H9 (cell line): ENCODE measurements at places on chromosomes 16 and 17.

- peak; percentile 64 for DNase-seq
Observed at GRCh38 chr17:81666092-81666341, 388 bp downstream of the OXLD1 start.

GRCh38 chr16:11801481-11802021 is 4.5 kb upstream of the ZC3H7A start:
- no peak for DNase-seq

- DNase-seq = no peak
Observed at GRCh38 chr16:865026-865425, 64.5 kb upstream of the GNG13 start.

DNA sequence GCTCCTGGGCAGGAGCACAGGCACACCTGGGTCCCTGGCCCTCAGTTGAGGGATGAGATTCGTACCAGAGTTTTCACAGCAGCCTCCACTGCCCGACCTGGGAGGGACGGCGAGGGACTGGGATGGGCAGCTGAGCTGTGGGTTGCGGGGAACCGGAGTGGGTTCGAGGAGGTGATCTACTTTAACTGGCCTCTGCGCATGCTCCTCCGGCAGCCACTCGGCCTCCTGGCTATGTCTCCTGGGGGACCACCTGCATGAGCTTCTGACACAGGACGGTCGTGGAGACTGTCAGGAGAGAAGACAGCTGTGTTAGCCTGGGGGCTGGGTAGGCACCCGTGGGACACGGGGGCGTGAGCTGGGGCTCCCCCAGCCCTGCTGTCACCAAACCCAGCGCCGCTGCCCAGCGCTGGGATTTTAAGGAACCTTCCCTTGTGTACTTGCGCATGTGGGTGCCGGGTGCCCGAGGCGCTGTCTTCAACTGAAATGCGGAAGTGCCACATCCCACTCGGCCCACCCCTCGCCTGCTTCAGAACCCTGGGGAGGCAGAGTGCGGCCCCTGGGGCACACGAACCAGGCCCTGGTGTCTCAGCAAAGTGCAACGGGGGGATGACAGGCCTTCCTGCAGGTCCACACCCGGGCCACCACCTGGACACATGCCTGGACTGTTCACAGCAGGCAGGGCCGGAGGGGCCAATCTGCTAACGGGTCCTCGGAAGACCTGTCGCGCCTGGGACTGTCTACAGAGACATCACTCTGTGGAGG is 36.4 kb downstream of the SLC7A5 start:
- no peak for DNase-seq

DNA sequence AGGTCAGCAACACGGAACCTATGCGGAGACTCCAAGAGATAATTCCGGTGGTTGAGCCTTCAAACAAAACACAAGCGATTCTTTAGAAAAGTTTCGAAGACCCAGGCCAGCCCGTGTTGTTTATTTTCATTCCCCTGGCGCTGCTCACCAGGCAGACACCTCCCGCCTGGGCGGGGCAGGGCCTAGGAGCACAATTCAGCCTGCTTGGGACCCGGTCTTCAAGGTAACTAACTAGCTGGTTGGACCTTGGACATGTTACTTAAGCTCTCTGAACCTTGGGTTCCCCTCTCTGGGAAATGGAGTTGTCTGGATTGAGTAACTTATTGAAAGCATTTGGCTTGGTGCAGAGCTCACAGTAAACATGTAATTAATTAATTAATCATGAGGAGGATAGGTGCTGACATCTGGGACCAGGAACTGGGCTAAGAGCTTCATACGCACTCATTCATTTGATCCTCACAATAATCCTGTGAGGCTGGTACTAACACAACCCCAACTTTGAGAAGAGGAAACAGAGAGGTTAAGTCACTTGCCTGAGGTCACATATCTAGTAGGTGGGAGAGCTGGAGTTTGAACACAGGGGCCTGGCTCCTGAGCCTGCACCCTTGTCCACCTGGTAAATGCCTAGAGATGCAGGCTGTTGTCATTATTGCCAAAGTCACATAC is 125.3 kb upstream of the SMURF2 start:
- DNase-seq = no peak

DNA sequence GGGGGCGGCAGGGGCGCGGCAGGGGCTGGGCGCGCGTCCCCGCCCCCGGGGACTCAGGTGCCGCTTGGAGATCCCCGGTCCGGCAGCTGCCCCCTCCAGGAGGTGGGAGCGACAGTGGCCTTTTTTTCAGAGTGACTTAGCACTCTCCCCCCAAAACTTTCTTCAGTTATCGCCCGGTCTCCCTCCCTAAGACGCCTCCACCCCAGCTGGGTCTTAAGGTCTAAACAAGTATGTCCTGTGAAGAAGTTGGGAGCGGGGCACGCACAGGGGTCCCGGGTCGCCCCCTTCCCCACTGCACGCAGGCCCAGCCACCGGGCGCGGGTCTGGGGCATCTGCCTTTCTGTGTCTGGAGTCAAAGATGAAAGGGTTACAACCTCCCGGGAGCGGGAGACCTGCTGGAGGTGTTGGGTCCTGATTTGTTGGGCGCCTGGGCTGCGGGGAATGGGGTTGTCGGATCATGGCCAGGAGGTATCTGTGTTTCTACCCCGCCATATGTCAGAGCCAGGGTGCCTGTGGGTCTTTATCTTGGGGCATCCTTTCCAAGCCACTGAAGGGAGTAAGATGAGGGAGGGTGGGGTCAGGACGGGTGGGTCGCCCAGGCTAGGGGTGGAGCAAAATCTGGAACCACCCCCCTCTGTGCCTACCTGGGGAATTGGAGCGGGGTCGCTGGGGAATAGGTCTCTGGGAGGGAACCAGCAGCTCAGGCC is 757 bp downstream of the FMNL1 start:
- peak; percentile 68 for DNase-seq

DNA sequence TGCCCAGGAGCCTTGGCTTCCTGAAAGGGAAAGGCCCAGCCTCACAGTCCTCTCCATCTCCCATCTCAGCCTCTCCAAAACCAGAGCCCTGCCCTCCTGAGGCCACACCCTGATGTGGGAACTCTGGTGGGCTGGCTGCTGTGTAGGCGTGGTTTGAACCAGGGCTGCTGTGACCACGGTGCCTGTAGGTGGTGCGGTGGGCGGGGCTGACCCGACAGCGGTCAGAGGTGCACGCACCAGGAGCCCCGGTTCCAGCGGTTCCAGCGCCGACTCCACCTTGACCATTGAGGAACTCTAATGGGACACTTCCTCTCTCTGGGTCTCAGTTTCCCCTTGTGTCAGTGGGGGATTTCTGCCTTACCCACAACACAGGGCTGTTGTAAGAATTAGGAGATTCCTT is 2.4 kb downstream of the RAP1GAP2 start:
- DNase-seq = peak; percentile 94

DNA sequence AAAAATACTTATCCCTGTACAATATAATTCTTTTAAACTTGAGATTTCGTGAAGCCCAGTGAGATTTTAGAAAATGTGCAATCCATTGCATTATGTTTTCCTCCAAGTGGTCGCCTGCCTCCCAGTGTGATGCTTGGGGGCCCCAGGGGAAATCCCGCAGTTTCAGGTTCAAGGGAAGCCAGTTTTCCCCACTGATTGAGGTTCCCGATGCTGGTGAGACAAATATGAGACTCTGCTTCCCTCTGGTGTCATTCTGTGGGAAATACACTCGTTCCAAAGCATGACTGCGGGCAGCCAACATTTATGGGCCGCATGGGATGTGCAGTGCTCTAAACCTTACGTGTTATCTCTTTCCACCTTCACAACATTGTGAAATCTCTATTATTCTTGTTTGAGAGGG is 200.8 kb downstream of the PRKCB start:
- DNase-seq = peak; percentile 55

- DNase-seq = no peak
Observed at GRCh38 chr17:7513850-7514419, 29.8 kb downstream of the POLR2A start.

- no peak for DNase-seq
Observed at GRCh38 chr16:6122401-6122800, 1024.8 kb upstream of the EEF2KMT start.

DNA sequence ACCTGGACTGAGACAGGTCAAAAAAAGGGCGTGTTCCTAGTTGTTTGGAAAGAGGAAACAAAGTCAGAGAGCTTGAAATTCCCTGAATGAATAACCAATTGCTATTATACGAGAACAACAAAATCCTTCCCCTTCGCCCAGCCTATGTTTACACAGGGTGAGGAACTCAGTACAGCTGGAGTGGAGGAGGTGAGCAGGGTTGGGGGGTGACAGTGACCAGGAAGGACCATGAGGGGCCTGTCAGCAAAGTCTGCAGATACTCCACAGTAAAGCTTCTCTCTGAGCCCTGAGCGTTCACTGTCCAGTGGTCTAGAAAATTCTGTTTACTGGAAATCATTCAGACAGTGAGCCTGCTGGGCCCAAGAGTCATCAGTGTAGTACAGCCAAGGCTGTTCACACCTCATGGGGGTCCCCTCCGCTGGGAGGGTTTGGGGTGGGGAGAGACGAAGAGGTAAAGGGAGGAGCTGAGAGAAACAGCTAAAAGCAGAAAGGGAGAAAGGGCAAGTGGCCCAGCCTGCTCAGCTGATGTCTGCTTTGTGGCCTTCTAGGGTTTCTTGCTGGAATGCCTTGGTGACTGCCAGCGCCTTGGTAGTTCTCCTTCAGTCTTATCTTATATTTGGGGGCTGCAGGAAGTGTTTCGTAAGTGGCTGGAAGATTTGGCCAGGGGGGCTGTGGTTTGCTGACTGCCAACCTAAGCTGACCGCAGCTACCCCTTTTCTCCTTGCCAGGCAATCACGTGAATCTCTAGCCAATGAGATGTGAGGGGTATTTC is 5.7 kb downstream of the DUSP3 start:
- no peak for DNase-seq

DNA sequence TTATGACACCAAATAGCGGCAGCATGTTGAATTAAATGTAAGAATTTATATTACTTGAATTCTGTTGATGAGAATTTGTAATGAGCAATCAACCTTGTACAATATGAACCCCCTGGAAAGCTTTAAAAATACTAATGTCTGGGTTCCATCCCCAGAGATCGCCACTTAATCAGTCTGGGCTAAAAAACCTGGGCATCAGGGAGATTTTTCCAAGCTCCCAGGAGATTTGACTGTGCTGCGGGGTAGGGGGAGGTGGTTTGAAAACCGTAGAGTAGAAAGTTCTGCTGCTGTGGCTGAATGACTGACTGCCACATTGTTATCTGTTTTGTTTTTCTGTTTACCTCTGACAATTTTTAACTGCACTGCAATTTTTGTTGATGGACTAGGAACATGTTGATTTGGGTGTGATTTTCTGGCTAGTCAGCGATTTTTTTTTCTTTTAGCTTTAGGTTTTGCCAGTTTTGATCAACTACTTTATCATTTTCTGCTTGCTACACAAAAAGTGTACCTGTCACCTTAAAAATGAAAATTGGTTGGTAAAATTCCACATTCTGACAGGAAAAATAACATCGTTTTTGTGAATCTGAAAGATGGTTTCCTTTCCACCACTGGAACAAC is 79.3 kb downstream of the PCTP start:
- DNase-seq = no peak

- DNase-seq = no peak
Observed at GRCh38 chr17:39339272-39339671, 62.2 kb downstream of the FBXL20 start.

GRCh38 chr17:38429476-38430100 is 1.3 kb downstream of the ARHGAP23 start:
- DNase-seq = no peak

DNA sequence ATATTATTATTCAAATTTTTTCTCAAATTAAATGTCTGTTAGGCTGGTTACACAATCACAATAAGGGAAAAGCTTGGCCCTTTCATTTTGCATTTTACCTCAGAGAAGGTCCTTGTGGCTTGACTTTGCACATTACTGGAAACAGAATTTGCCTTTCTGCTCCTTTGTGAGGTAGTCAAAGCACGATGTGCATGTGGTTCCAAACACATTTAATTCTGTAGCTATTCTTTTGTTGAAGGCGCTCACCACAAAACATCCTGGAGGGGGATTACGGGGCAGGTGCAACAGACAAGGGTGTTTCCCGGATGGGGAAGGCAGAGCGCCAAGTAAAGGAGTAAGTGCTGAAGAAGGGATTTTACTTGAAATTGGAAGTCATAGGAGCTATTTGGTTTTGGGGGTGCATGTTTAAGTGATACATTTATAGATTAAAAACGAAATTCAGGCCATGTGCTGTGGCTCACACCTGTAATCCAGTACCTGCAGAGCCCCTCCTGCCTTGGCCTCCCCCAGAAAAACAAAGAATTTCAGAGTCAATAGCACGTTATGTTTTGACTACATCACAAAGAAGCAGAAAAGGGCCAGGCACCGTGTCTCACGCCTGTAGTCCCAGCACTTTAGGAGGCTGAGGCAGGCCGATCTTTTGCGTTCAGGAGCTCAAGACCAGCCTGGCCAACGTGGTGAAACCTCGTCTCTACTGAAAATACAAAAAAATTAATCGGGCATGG is 31.2 kb upstream of the TENT4B start:
- no peak for DNase-seq

- no peak for DNase-seq
Observed at GRCh38 chr16:65054457-65054856, 67.4 kb downstream of the CDH11 start.

DNA sequence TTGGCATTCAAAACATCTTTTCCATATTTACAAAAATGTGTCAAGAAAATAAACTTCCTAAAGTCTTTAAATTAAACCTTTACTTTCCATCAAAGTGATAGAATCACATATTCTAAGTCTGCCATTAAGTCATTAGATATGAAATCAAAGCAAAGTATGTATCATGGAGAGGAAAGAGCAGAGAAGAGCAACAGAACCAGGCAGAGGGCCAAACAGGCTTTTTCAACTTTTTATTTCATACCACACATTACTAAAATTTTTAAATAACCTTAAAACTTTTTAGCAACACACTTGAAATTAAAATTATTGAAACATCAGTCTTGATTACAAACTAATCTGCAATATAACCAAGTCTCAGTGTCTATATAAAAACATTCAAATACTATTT is 13.8 kb downstream of the SIAH1 start:
- DNase-seq = no peak

DNA sequence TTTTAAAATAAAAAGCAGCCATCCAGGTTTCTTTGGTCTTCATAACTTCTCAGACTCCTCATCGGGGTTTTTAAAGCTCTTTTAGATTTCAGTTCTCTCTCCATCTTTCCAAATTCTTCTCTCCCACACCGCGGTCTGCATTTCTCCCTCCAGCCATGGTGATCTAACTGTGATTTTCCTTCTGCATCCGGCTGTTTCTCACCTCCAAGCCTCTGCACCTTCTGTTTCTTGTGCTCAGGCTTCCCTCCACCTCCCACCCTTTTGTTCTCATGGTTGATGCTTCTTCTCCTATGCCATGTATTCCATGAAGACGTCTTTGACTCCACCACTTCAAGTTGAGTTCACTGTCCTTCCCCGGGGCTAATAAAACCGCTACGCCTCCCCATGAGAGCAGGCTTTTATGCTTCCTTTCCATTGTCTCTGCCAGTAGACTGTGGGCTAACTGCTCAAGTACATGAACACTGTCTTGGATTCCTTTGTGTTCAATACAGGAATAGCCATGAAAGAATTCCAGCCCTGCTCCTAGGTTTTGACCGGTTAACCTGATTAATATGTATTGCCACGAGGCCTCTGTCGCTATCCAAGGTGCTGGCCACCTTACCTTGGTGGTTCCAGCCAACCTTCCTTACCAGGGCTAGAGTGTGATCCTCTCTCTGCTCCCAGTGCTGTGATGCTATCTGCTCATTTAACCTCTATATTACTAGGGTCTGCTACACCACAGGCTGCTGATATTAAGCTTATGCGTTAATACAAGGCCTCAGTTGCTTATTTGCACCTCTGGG is 625.1 kb downstream of the HS3ST4 start:
- DNase-seq = peak; percentile 47
